ENCODE measurements at places on chromosomes 16 and 17. TPM values are rescaled to one million over a fixed set of nuclear protein-coding genes. Genes with fewer than 3 reads are reported as not detected.
A peak's percentile ranks its signal among the peaks of the same experiment; 100 is the strongest.

- no peaks in the 10 kb centered on the region for H3K4me1 ChIP-seq
- DNase-seq: no peak
- H3K27me3 ChIP-seq: no peaks in the 10 kb centered on the region
- no peak overlapping the region for H3K27ac ChIP-seq
- H3K36me3 ChIP-seq: no peaks in the 10 kb centered on the region
These were observed 292.9 kb upstream of the CA10 start for GRCh38 chr17:52451294-52451861.

- no peaks in the 10 kb centered on the region for H3K27me3 ChIP-seq
- no peak for DNase-seq
- no peaks in the 10 kb centered on the region for H3K36me3 ChIP-seq
- peak overlapping the region; percentile 29 for H3K27ac ChIP-seq
These were observed 14.1 kb upstream of the CCDC154 start for GRCh38 chr16:1458336-1458976.

- peaks cover 4% of the 10 kb centered on the region for H3K4me1 ChIP-seq
- H3K27me3 ChIP-seq: peaks cover 7% of the 10 kb centered on the region
These were observed 29.1 kb downstream of the GAS7 start for GRCh38 chr17:10169290-10169689.

SETD6 gene
- total RNA-seq: 32.1 TPM

AANAT gene
- total RNA-seq: not detected

- H3K27me3 ChIP-seq: peaks cover 4% of the 10 kb centered on the region
- no peak overlapping the region for H3K4me3 ChIP-seq
- H3K27ac ChIP-seq: no peak overlapping the region
- no peaks in the 10 kb centered on the region for H3K36me3 ChIP-seq
- H3K4me1 ChIP-seq: no peaks in the 10 kb centered on the region
These were observed 240.6 kb downstream of the FOXL1 start for GRCh38 chr16:86818671-86819532.

- peaks cover 12% of the 10 kb centered on the region for H3K36me3 ChIP-seq
- H3K4me1 ChIP-seq: peaks cover 36% of the 10 kb centered on the region
These were observed 41.8 kb downstream of the NUP93 start for GRCh38 chr16:56771558-56772279.

- peaks cover 6% of the 10 kb centered on the region for H3K4me1 ChIP-seq
- H3K4me3 ChIP-seq: no peak overlapping the region
- no peak for DNase-seq
- H3K27ac ChIP-seq: no peak overlapping the region
- H3K36me3 ChIP-seq: peaks cover 9% of the 10 kb centered on the region
These were observed 122.1 kb downstream of the SKAP1 start for GRCh38 chr17:48307814-48308411.

GRCh38 chr17:71850812-71851211, 270.0 kb upstream of the SOX9 start:
- no peak overlapping the region for H3K27ac ChIP-seq
- no peaks in the 10 kb centered on the region for H3K4me1 ChIP-seq
- no peak for DNase-seq
- H3K36me3 ChIP-seq: no peaks in the 10 kb centered on the region
- H3K27me3 ChIP-seq: no peaks in the 10 kb centered on the region

DNA sequence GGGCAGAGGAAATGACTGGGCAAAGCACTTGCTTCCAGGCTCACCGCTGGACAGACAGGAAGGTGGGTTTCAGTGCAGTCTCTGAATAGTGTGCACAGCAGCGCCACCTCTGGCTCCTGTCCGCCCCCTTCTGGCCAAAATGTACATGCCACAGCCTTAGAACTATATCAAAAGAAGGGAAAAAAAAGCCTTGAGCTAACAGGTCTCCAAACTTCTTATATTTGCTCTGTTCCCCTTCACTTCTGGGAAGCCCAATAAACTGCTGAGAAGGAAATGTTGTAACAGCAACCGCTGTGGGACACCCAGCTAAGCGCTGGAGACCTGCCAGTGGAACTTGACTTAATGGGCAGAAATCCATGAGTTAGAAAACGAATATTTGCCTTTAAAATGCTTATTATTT, 17.5 kb downstream of the COG7 start:
- peaks cover 28% of the 10 kb centered on the region for H3K36me3 ChIP-seq
- H3K4me3 ChIP-seq: no peak overlapping the region
- peak; percentile 40 for DNase-seq
- no peaks in the 10 kb centered on the region for H3K4me1 ChIP-seq
- H3K27ac ChIP-seq: no peak overlapping the region

DNA sequence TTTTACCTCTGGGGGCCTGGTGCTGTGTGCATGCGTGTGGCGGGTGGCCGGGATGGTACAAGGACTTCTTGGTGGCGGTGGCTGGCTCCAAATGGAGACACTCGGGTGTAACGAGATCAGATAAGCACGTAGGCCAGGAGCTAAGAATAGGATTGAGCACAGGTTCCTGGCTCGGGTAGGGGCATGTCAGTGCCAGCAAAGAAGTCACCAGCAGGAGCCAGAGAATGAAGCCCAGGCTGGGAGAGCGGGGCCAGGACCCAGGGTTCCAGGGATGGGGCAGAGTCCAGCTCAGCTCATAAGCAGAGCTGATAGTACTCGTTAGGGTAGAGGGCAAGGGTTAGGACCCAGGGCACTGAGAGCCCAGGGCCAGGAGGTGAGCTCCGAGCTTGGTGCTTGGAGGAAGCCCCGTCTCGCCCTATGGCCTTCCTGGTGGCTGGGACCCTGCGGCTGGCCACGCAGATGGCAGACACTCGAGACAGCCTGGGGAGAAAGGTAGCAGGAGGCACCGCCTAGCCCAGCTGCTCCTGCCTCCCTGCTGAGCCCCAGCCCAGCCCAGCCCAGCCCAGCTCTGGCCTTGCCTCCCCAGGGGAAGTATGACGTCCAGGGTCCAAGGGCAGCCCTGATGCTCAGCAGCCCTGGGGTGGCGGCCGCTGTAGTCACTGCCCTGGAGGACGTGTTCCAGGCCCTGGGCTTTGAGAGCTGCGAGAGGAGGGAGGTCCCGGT, 8.9 kb downstream of the ZNF213 start:
- no peak overlapping the region for H3K27ac ChIP-seq
- H3K27me3 ChIP-seq: peaks cover 3% of the 10 kb centered on the region
- H3K36me3 ChIP-seq: peaks cover 8% of the 10 kb centered on the region
- H3K4me3 ChIP-seq: no peak overlapping the region

LHX1 gene
- 0.17 TPM for total RNA-seq

Data from activated T-helper 1 cell treated with anti-CD3 and anti-CD28 coated beads, Interleukin-12 subunit alpha, Interleukin-12 subunit beta, Interleukin-2, Interleukin-4 antibody, amounts not matched to agents 30 ng/mL and 10 ng/mL and 1 ng/mL, durations not matched to agents 14 hours and 24 hours and 36 hours (primary cell).